Left ventricle myocardium inferior (tissue), 1 donor: ENCODE measurements at places on chromosomes 7 and 10. TPM values are rescaled to one million over a fixed set of nuclear protein-coding genes. Genes with fewer than 3 reads are reported as not detected.

Gene CTAGE8
- total RNA-seq = 0.08 TPM

DNA sequence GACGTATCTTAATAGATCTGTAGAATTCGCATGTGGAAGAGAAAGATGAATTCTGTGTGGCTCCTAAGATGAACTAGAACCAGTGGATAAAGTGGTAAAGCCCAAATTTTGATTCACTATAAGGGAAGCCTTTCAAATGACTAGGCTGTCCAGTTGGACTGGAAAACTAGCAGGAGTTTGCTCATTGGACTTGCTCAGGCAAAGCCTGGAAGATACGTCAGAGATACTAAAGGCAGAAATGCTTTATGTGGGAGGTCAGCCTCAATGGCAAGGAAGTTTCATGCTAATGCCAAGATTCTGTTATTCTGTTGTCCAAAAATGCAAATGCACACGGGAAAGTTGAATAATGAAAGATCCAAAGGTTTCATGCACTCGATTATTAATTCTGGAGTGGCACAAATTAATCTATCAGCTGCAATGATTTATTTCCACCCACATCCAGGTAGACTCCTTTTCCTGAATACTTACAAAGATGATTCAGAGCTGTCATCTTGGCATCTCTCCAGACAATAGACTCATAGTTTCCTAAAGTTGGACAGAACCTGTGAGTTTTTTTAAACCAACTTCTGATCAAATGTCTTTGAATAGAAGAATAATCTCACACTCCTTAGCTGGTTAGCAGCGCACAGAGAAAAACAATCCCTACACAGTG is 20.5 kb upstream of the PPP1R3C start:
- DNase-seq = no peak

DNA sequence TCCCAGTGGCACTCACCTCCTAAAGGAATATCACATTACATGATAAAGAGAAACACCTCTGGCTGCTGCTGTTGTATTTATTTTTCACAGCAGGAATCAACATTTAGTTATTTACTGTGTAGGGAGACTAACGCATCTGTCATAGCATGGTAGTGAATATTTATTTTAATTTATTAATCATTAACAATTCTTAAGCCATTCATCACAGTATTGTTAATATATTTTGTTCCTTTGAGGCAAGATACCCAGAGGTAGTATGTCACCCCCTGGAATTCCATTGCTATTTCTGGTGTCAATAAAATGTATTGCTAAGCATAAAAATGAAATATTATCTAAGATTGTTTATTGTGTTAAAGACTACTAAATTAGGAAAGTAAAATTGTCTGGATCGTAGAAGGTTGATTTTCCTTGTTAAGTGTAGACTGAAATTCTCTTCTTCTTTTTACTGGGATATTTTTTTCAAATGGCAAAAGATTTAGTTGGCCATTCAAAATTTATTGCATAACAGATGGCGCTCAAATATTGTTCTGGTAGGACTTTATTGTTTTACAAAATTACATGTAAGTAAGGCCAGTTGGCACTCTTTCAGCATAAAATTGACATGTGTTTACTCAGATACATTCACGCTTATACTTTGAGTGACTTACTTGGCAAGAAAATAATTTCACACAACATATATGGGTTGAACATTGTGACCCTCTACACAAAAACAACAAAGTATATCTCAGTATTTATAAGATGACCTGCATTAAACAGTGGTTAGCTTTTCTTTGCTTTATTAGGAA is 1358.7 kb upstream of the SORCS1 start:
- no peak for DNase-seq

GRCh38 chr10:71236822-71237682 is 24.7 kb downstream of the UNC5B start:
- no peak for DNase-seq

DNA sequence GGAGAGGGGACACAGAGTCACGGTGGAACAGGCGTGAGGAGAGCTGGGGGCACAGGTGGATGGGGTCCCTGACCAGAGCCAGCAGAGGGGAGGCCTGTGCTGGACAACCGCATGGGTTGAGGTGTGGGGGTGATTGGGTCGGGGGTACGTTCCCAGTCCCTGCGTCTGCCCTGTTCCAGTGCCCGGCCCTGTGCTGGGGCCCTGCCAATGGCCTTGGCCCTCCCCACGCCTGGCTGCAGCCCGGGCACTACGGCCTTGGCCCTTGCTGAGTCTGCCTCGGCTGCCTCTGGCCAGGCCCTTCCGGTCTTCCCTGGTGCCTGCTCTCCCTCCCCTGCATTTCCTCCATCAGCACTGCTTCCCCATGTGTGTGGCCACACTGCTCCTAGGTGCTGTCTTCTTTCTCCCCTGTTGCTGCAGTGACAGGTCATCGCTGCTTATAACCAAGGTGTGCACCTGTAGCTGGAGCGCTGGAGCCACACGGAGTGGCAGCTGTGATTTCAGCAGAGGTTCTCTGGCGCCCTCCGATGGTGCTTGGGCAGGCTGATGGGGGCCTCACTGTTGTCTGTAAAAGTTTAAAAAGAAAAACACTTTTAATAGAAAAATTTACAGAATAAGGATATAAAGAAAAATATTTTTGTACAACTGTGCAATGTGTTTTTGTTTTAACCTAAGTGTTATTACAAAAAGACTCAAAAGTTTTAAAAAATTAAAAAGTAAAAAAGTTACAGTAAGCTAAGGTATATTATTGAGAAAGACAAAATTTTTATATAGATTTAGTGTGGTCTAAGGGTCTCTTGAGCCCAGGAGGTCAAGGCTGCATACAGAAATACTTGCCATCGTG is 45.2 kb upstream of the BHLHA15 start:
- no peak for DNase-seq

- no peak for DNase-seq
These were observed 3.1 kb upstream of the ARID5B start for GRCh38 chr10:61898435-61898778.
